ENCODE measurements at places on chromosomes 6 and 20. TPM values are rescaled to one million over a fixed set of nuclear protein-coding genes. Genes with fewer than 3 reads are reported as not detected.

GRCh38 chr6:43708860-43709653, 21.5 kb upstream of the MRPS18A start:
- no peak overlapping the region for H3K27ac ChIP-seq
- no peaks in the 10 kb centered on the region for H3K36me3 ChIP-seq
- peaks cover 15% of the 10 kb centered on the region for H3K4me1 ChIP-seq
- H3K27me3 ChIP-seq = peaks cover 21% of the 10 kb centered on the region

DNA sequence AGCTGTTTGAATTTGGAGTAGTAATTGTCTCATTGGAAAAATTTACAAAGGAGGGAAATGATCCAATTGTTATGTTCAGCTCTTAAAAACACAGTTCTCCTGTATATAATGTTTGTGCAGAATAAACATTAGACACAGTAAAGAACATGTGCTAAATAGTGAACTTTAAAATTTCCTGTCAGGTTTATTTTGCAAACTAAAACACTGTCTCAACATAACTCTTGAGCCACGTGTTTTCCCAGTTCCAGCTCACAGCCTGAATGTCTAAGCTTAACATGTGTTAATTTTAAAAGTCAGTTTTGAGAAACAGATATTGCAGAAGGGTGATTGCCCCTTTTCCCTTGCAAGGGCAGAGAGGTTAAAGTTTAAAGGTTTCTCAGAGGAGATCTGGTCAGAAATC, 20.6 kb downstream of the EPHA7 start:
- H3K4me1 ChIP-seq = no peaks in the 10 kb centered on the region
- no peak for DNase-seq
- no peak overlapping the region for H3K27ac ChIP-seq
- no peak overlapping the region for H3K4me3 ChIP-seq

GRCh38 chr6:20569000-20569610, 34.8 kb downstream of the CDKAL1 start:
- H3K4me3 ChIP-seq = no peak overlapping the region
- H3K36me3 ChIP-seq = peaks cover 7% of the 10 kb centered on the region
- peaks cover 20% of the 10 kb centered on the region for H3K4me1 ChIP-seq

- peaks cover 55% of the 10 kb centered on the region for H3K4me1 ChIP-seq
- DNase-seq = peak; percentile 82
- H3K27ac ChIP-seq = peak overlapping the region; percentile 87
- no peaks in the 10 kb centered on the region for H3K27me3 ChIP-seq
- H3K4me3 ChIP-seq = peak overlapping the region; percentile 37
- peaks cover 25% of the 10 kb centered on the region for H3K36me3 ChIP-seq
Measured at GRCh38 chr6:16669227-16669626, 92.0 kb downstream of the ATXN1 start.

TPBG gene
- 0.33 TPM for total RNA-seq

ADGRF1 gene
- not detected for total RNA-seq

NHLRC1 gene
- 0.16 TPM for total RNA-seq
